NCI-H187 treated with DMSO at 0.1 percent for 48 hours (cell line): ENCODE measurements at places on chromosomes 4 and X.

DNA sequence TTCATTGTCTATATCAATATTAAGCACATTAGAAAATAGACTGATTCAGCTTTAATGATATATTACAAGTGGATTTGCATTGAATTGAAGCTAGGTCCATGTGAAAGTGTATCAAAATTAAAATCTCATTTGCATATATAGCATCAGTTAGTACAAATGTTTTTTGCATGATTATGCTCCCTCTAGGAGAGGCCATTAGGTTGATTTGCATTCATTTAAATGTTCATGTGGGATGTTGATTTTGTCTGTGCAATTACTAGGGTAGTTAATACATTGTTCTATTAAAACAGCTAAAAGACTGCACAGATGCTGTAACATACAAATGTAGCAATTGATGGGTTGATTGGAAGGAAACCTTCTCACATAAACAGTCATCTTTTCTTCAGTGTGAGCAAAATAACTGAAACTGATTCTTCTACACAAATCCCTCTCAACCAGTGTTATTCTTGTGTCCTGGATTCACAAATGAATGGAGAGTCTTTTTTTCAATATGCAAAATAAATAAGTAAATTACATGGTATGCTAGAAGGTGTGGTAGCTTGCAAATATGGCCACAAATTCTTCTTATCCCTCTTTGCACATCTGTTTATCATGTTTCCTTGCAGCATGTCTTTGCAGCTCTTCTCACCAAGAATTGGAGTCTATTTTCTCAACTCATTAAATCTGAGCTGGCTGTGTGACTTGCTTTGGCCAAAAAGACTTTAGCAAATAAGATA lies 48.6 kb upstream of the DYNLT3 start:
- DNase-seq, result no peak

- peak; percentile 71 for DNase-seq
Observed at GRCh38 chr4:9703391-9703790, 78.0 kb upstream of the DRD5 start.

- DNase-seq, result no peak
Observed at GRCh38 chr4:185672618-185673017, 137.3 kb upstream of the PDLIM3 start.

- DNase-seq, result no peak
Observed at GRCh38 chr4:76943790-76944189, 5.8 kb upstream of the SEPTIN11 start.

GRCh38 chr4:32909736-32910135 lies 2189.6 kb downstream of the PCDH7 start:
- DNase-seq, result no peak

GRCh38 chr4:128444544-128445302 lies 157.1 kb upstream of the PGRMC2 start:
- DNase-seq, result no peak

DNA sequence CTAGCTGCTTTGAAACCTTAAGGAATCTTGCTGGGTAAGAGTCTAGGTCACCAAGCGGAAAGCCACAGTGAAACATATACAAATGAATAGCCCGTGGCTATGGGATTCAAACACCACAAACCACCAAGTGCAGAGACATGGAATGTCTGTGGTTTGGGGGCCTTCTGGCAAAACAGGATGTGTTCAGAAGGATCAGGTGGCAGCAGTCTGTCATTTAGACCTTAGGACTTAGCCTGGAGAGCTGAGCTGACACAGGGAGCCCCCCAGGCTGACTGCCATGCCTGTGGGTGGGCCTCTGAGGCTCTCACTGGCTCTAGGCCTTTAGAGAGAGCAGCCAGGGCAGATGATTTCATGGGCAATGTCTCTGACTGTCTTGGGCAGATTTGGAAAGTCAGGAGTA lies 225.6 kb downstream of the FBXW7 start:
- no peak for DNase-seq

DNA sequence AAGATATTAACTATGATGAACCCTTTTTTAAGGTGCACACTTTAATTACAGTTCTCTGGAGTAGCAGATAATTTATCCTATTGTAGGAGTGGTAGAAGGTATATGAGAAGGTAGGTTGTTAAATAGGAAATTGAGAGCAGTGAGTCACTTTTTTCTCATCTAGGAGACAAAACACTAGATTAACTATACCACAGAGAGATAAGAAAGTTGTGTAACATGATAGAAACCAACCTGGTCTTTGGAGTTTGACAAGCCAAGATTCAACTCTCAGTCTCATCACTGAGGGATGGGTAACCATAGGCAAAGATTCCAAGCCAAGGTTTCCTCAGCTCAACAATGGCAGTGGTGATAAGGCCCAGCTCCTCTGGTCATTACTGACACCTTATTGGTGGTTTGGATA lies 104.0 kb downstream of the MAD2L1 start:
- no peak for DNase-seq

DNA sequence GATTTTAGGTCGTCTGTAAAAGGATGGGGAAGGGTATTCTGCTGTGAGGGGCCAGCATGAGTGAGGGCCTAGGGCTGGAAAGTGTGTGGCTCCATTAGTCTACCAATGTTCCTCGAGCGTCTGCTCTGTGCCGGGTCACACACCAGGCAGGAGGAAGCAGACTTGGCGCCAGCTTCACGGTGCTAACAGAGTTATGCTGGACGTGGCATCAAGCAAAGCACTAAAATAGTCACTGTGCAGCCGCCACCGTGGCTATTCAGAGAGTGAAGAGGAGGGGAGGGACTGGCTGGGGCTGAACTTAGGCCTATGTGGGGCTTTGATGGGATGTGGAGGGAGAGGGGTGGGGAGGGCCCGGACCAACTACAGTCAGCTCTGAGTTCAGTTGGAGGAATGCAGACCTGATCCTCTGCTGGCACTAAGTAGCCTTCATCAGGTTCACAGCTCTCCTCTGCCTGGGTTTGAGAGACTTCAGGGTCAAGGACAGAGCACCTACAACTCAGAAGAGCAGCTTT lies 83.9 kb upstream of the MSX1 start:
- no peak for DNase-seq

DNA sequence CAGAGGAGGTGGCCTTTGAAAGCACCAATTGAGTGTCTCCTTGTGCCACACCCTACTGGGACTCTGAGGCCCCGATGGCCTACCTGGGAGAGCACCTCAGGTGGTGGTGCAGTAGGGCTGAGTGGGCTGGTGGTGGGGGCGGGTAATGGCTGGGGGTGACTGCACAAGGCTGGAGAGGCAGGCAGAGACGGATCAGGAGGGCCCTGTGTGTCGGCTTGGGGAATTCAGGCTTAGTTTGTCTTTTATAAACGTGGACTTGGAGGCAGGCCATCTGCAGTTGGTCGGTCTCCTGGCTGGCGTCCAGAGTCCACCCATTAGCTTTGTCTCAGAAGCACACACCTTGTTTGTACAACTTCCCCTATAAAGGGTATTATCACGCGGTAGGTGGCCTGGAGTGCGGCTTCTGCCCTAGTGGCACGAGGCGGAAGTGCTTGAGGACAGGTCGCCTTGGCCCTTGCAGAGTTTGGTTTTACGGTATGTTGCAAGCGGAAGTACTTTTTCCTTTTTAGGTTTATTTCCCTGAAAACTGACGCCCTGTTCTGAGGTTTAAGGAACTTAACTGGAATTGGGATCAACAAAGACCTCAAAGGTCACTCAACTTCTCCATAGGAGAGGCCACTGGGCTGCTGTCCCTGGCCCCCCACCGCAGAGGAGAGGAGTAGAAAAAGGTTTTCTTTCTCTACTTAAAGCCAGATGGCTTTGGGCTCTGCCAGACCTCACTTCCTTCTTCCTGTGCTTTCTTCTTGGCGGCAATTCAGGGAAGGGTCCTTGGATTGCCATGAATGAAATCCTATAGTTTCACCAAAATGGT lies 8.0 kb downstream of the TBC1D14 start:
- peak; percentile 45 for DNase-seq

- DNase-seq, result no peak
Observed at GRCh38 chr4:89483833-89484232, 176.2 kb upstream of the GPRIN3 start.

GRCh38 chr4:112647785-112648184 lies 10.8 kb downstream of the LARP7 start:
- DNase-seq, result no peak

GRCh38 chr4:55912249-55912648 lies 36.5 kb upstream of the CEP135 start:
- DNase-seq, result no peak

GRCh38 chrX:96987228-96987627 lies 103.5 kb downstream of the RPA4 start:
- no peak for DNase-seq

- DNase-seq, result no peak
Observed at GRCh38 chrX:4754878-4755604, 1041.6 kb upstream of the PRKX start.

DNA sequence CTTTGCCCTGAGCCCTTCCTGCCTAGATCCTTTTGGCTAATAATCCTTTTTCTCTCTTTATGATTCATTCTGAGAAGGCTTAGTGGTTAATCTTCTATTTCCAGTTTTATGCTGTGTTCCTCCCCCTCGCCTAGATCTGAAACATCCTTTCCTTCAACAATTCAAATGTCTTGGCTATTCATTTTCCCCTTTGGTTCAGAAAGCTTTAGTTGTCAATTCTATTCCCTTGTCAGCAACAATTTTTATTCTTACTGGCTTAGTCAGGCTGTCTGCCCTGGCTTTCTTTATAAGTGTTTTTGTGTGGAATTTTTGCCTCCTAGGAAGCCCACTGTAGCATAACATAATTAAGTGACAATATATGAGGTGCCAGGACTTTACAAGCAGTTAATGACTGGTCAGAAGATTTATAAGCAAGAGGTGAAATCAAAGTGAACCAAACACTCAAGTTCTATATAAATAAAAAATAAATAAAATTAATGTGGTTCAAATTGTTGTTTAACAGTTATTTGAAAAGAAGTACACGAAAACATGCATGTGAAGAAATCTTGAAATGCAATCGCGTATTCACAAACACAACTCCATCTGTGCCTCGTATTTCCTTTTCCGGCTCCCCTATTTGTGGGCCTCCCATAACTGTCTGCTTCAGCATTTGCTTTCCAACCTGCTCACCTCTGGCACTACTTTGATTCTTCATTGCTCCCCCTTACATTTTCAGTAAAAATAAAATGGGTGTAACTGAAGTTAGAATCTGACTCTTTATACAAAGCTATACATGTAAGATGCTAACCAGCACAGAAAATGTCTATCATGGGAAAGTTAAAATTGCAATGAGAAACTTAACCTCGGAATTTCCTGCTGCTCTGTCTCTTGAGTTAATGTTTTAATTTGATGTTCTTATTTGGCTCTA lies 235.4 kb downstream of the SPRY1 start:
- no peak for DNase-seq

DNA sequence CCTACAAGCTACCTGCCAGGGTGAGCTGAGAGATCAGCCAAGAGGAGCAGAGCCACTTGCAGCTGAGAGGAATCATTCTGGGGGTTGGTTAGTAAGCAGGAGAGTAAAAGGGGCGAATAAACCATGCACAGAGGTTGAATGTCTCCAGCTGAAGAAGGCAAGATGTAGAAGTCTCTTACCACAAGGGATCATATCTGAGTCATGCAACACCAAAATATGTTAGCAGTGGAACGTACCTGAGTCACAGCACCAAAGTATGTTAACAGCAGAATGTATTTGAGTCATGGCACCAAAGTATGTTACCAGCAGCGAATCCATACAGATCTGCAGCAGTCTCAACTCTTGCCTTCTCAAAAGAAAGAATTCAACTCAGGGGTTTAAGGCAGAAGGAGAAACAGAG lies 29.9 kb downstream of the C4orf51 start:
- DNase-seq, result no peak

- no peak for DNase-seq
Observed at GRCh38 chr4:39427520-39428114, 20.9 kb downstream of the KLB start.

- DNase-seq, result no peak
Observed at GRCh38 chrX:86329174-86329573, 180.9 kb downstream of the DACH2 start.

GRCh38 chr4:169159624-169160171 lies 111.1 kb downstream of the SH3RF1 start:
- DNase-seq, result no peak

DNA sequence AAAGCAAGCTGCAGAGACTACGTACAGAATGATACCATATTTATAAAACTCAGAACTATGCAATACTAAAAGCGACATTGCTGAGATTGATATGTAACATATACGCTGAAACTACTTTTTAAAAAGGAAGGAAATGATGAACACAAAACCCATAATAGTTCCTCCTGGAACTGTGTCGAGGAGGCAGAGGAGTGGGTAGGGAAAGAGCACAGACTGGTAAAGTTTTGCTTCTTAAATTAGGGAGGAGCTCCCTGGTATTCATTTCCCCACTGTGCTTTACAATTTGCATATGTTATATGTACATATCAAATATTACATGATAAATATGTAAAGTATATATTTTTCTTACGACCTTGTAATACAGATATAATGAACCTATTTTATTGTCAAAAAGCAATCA lies 13.9 kb downstream of the UFSP2 start:
- no peak for DNase-seq

DNA sequence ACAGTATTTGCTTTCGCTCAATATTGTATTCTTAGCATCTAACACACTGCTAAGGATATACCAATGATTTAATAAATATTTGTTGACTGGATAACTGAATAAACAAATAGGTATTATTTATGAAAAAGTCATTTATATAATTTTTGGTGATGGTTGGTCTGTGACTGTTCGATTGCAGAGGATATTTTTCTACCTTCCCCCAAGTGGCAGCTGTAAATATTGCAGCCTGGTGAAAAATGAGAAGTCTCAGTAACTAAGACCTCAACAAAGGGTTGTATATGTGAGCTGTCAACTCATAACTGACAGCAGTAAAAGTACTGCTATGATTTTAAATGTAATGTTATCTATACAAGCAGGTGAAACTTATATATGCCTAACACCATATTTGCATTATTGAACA lies 36.0 kb downstream of the HTR2C start:
- DNase-seq, result no peak

DNA sequence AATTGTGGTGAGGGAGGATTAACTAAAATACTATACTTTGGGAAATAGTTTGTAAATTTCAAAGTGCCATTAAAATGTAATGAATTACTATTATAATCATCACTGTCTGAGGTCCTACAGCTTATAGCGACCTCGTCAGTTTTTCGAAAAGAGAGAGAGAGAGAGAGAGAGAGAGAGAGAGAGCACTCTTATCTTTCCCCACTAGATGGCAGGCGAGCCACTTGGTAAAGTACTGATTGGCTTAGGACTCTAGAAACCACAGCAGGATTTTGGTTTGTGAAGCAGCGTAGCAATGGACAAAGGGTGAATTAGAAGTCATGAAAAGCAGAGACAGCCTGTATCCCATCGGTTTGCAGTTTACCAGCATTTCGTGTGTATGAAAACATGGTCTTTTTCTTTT lies 52.5 kb downstream of the LINC00632 start:
- no peak for DNase-seq

- DNase-seq, result no peak
Observed at GRCh38 chr4:35739308-35739707, 505.0 kb downstream of the ARAP2 start.

GRCh38 chrX:17470136-17470535 lies 95.1 kb downstream of the NHS start:
- no peak for DNase-seq

DNA sequence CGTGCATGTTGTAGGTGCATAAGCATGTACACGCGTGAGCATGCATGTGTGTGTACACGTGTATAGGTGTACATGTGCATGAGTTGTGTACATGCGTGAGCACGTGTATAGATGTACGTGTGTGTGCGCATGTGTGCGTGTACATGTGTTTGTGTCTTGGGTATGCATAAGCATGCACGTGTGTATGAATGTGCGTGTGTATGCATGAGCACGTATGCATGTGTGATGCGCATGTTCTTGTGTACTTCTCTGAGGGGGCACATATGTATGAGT lies 9.0 kb downstream of the NAT8L start:
- DNase-seq, result no peak
